NCI-H146 (cell line): ENCODE measurements at places on chromosomes 5 and 9.
A peak's percentile ranks its signal among the peaks of the same experiment; 100 is the strongest.

GRCh38 chr9:81632599-81632998 lies 56.7 kb downstream of the TLE1 start:
- DNase-seq: no peak

DNA sequence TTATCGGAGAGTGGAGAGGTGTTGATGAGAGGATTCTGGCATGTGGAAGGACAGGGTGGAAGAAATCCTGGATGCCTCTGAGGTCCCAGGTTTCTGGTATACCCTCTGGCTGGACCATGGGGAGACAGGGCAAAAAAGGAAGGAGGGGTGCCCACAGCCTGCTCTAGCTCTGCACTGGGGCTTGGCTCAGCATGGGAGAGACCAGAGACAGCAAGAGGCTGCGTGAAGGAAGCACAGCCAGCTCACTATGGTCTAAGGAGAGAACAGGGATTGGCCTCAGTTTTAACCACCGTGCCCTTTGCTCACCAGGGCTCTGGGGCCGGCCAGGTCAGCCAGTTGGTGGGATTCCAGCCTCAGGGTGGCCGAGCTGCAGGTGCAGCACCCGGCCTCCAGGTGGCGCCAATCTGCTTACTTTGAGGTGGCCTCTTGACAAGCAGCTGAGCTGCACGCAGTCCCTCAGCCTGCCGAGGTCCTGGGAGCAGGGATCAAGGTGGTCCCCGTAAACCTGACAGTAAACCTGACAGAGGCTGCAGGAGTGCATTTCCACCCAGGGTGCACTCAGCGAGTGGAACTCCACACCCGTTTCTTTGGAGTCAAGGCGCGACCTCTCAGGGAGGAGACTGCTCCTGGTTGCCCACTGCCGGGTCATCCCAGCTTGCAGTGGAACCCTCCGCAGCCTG lies 25.0 kb upstream of the SPTLC1 start:
- peak; percentile 62 for DNase-seq

DNA sequence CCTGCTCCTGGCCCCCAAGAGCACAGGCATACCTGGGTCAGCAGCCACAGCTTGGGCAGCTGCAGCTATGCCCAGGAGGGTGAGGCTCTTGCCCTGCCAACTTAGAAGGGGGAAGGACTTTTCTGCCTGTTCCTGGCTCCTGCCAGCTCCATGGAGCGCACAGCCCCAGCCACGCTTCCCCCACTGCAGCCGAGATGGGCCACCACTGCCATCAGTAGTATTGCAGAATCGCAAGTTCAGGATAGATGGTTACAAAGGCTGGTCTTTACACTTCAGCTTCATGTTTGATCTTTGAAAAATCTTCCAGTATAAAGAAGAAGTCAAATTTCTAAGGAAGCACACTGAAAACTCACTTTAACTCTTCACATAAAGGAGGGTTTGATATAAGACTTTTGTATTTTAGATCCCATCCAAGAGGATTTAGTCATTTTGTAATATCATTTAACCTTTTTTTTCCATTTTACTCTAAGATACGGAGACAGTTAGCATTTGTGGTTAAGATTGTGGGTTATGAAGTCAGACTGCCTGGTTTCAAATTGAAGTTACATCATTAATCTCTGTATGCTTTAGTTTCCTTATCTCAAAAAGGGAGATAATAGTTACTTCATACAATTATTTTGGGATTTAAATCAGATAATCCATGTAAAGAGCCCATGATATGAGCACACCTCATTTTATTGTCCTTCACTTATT lies 81.8 kb downstream of the NLN start:
- no peak for DNase-seq

GRCh38 chr9:137227054-137227852 lies at the start of gene RNF224:
RNF224 (plus strand) TSS chr9:137227502; CDS start chr9:137228336, 834 bp downstream.
- DNase-seq: peak; percentile 63

DNA sequence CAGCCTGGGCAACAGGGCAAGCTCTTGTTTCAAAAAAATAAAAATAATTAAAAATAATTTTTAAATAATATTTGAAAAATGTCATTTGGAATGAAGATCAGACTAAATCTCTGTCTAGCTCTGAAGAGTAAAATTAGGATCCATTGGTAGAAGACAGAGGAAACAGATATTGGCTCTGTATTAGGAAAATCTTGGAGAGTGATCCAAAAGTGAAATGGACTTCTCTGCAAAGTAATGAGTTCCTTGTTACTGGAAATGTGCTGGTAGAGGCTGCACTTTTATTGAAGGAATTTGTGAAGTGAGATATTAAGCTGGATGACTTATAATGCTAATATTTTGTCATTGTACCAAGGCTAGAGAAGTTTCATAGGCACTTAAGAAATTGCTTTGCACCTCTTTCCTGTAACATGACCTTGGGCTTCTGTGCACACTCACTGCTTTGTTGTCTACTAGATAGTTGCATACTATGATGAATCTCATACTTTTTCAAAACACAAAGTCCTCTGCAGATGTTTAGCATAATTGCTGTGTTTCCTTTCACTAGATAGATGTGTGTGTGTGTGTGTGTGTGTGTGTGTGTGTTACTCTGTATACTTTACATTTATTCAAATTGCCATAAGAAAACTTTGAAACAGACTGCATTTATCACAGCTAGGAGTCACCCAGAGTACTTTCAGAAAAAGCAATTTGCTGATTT lies 13.1 kb downstream of the THBS4 start:
- peak; percentile 29 for DNase-seq

DNA sequence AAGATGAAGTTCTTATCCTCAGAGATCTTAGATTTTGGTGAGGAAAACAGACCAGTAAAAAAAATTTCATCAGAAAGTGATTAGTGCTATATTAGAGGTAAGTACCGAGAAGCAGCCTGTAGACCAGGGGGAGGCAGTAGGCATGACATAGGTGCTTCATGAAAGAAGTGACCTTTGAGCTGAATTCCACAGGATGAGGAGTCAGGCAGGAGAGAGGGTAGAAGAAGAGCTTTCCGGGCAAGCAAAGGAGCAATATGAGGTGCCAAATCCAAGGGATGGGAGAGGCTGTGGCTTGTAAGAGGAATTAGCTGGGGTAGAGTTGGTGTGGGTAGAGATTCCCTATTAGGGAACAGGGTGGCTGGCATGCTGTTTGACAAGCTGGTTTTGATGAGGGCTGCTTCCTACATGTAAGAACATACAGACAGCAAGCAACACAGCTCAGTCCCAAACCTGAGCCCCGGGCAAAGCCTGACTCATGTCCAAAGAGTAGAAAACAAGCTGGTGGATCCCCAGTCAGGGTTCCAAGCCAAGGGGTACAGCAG lies 48.4 kb upstream of the PWWP2A start:
- DNase-seq: no peak

DNA sequence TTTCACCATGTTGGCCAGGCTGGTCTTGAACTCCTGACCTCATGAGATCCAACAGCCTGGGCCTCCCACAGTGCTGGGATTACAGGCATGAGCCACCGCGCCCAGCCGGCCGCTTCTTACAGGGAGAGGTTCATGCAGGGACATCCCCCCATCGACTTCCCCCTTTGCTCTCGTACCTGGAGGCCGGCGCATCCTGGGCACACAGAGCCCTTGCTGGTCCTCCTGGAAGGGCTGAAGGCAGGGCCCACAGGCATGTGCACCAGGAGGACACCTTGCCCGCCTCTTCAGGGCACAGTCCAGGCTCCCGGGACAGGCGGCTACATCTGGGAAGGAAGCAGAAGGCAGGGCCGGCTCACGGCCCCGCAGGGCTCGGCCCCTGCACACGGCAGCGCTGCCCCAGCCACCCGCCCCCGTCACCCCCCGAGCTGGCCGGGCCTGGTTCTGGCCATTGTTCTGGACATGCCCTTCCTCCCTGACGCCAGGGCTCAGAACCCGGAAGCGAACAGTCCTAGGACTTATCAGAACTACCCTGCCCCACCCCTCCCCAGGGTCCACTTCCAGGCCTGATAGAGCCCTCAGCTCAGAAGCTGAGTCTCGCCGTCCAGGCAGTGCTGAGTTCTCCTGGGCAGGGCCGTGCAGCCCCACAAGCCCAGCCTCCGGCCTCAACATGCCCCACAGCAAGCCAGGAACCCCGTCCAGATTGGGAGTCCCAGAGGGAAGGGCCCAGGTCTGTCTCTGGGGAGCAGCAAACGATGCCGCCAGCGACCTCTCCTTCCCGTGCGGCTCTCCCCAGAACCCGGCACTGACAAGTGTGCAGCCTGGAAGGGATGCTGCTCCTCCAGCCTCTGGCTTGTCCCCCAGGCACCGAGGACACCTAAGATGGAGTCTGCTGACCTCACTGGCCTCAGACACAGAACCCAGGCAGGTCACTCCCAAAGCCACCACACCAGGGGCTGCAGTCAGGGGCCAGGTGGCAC lies 2.9 kb downstream of the NPDC1 start:
- no peak for DNase-seq

GRCh38 chr5:54727874-54728587 lies 210.5 kb downstream of the SNX18 start:
- no peak for DNase-seq

GRCh38 chr5:41347569-41347968 lies 134.2 kb upstream of the C6 start:
- no peak for DNase-seq

GRCh38 chr5:142664067-142664466 lies 21.8 kb downstream of the FGF1 start:
- no peak for DNase-seq

DNA sequence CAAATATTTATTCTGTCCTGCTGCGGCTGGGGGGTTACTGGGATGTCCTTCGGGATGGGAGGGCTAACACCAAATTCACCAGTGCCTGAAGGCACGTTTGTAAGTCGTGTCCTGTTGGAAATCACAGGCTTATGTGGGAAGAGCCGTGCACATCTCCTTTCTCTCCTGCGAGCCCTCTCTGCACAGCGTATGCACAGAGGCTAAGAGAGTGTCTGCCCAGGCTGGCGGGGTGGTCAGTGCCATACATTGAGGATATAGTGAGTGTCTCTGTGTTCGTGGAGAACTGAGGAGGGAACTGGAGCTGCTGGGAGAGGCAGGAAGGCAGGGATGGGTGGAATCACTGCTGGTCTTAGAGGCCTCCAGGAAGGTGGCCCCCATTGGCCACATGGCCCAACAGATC lies 110.1 kb downstream of the WNK2 start:
- no peak for DNase-seq

DNA sequence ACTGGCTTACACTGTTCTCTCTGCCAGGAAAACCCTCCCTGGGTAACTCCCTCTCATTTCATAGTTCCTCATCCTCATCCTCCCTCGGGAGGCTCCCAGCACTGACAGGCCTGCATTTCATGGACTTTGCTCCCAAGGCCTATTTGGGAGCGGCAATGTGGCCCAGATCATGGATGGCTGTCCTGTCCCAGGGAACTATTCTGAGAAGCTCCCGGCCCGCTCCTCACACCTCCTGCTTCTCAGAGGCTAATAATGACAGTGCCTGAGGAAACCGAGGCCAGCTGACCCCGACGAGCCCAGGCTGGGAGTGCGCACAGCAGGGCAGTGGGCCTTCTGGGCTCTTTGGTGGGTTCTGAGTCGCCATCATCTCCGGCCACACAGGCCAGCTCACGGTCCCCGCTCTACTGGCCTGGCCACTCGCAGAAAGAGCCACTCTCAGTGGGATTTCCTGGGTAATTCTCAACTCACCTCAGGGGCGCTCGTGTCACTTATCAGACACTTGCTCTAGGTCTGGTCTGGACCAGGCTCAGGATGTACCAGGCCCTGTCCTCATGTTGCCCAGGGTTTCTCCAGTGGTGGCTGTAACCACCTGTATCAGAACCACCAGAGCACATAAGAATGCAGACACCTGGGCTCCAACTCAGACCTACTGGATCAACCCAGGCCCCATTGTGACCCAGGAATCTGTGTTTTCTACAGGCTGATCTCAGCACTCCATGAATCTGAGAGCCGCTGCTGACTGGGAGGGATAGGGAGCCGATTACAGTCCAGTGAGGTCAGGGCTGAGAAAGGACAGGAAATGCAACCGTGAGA lies 2.0 kb upstream of the DOLPP1 start:
- DNase-seq: no peak

- no peak for DNase-seq
These were observed 323.5 kb downstream of the LRRC70 start for GRCh38 chr5:62902126-62902525.

- no peak for DNase-seq
These were observed 328.6 kb downstream of the ENC1 start for GRCh38 chr5:74311961-74312360.

- no peak for DNase-seq
These were observed 217.7 kb upstream of the PANK3 start for GRCh38 chr5:168796593-168797580.

DNA sequence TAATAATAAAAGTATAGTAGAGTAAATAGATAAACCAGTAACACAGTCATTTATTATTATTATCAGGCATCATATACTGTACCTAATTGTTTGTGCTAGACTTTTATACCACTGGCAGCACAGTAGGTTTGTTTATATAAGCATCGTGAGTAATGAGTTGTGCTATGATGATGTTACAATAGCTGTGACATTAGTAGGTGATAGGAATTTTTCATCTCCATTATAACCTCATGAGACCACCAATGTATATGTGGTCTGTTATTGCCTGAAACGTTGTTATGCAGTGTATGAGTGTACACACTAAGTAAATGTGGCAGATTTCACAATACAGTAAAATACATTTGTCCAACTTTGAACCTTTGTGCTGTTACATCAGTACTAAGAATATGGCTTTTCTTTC lies 72.7 kb upstream of the SPATA31D4 start:
- DNase-seq: no peak

GRCh38 chr9:113886026-113886369 lies 9.9 kb downstream of the ZNF618 start:
- no peak for DNase-seq

DNA sequence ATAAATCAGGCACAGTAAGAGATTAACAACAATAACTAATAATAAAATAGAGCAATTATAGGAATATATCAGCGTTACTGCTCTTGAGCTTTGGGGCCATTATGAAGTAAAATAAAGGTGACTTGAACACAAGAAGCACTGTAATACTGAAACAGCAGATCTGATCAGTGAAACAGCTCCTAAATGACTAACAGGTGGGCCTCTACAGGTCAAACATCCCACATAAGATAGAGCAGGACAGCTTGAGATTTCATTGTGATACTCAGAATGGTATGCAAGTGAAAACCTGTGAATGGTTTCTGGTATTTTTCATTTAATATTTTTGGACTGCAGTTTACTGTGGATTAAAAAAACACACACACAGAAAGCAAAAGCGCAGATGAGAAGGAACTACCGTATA lies 24.0 kb upstream of the MAP3K1 start:
- DNase-seq: no peak

GRCh38 chr9:34170237-34170991 lies 8.4 kb upstream of the UBAP1 start:
- DNase-seq: no peak

DNA sequence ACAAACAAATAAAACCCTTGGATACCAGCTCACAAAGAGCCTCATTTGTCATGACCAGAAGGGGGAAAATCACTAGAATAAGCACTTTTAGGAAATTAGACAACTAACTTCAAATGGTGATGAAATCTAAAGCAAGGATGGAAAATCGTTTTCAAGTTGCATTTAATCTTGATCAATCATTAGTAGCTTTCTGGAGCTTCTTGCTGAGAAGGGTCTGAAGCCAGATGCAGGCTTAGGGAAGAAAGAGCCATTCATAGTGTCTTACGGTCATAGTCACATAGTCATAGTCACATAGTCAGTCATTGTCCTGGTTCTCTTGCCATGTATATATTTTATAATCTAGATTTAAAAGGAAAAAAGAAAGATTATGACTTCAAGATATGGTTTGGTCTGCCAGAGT lies 610.5 kb downstream of the ACTL7B start:
- no peak for DNase-seq
